Naive thymus-derived CD8-positive, alpha-beta T cell (primary cell): ENCODE measurements at places on chromosomes 2 and 18.

DNA sequence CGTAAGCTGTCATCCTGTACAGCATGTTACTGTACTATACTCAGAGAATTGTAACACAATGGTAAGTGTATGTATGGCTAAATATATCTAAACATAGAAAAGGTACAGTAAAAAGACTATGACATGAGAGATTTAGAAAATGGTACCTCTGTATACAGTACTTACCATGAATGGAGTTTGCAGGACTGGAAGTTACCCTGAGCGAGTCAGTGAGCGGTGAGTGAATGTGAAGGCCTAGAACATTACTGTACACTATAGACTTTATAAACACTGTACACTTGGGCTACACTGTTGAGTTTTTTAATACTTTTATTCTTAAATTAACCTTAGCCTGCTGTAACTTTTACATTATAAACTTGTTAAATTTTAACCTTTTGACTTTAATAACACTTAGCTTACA, 1.5 kb downstream of the DDX18 start:
- DNase-seq = no peak

DNA sequence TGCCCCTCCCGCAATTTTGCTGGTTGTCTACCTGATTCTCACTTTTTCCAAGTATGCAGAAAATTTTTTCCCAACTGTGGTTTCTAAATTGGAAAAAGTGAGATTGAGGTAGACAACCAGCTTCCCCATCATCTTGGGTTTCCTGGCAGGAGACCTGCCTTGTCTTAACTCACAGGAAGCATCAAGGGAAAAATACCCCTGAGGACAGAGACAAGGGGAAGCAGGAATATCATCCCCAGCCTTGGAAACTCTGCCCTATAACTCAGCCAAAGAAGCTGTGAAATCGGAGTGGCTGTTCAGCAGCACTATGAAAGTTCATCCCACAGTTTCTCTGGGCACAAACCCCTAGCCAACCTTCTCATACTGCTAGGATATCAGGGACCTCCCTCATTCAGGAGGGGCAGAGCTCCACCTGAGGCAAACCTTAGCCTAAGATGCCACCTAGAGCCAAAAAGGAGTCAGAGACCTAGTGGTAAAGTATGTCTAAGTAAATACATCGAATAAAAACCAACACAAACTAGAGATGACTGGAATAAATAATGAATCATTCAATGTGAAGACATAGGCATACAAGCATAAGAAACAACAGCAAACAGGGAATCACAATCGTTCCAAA, 68.2 kb downstream of the ZSWIM2 start:
- DNase-seq = no peak

- DNase-seq = no peak
Observed at GRCh38 chr2:227826019-227826521, 12.4 kb downstream of the CCL20 start.

GRCh38 chr18:61062258-61062657, 271.0 kb upstream of the CDH20 start:
- no peak for DNase-seq

DNA sequence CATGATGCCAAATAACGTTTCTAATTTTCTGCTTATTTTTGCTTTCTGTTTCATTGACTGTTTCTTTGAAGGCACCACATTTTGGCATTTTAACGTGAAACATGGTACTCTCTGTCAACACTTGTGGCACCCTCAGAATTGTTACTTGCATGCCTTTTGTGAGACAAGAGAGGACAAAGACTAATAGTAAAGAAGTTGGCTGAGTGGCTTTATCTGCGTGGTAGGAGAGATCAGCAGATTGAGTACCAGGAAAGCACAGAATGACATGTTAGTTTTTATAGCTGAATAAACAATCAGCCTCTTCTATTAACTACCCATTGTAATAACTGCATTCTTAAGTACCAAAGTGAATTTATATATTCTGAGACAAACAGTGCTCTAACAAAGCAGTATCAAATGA, 8.6 kb downstream of the ZNF638 start:
- DNase-seq = no peak

DNA sequence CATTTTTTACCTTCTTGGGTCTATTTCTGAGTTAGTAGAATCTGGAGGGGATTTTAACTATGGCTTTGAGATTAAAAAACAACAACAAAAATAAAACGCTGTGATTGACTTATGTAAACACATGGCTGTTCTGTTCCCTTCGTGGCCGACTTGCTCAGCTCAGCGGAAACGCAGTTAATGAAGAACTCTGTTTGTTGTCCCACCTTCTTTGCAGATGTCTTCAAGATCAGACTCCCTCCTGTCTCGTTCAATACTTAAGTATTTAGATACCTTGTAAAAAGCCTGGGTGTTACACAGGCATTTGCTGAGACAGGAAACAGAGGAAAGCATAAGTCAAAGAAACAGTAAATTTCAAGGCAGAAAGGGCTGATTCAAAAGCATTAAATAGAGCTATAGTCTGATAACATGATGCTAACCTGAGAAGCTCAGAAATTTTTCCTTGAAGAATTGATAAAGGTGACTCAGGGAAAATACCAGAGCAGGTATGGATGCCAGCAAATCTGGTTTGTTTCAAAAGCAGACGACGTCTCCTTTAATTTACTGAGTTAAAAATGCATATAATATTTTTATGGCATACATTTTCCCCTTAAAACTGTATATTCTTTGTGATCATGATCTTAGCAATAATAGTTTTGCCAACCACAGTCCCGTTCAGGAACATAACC, 21.7 kb upstream of the POLI start:
- no peak for DNase-seq

GRCh38 chr2:41127351-41127750, 675.5 kb upstream of the SLC8A1 start:
- no peak for DNase-seq

- no peak for DNase-seq
Observed at GRCh38 chr18:68817584-68817983, 19.7 kb downstream of the CCDC102B start.

DNA sequence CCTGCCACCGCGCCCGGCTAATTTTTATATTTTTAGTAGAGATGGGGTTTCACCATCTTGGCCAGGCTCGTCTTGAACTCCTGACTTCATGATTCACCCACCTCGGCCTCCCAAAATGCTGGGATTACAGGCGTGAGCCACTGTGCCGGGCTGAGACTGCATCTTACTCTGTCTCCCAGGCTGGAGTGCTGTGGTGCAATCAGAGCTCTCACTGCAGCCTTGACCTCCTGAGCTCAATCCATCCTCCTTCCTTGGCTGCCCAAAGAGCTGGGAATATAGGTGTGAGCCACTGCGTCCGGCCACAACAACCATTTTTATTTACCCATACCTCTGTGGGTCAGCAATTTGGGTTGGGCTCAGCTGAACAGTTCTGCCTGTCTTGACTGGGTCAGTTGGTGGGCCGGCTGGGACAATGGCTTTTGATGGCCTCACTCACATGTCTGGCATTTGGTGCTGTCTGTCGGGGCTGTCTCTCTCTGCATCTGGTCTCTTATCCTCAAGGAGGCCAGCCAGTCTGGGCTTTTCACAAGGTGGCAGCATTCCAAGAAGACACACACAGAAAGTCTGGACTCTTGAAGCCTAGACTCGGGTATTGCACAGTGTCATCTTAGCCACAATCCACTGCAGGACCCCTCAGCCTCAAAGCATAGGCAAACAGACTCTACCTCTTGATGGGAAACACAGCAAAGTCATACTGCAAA, 116.8 kb upstream of the GATA6 start:
- no peak for DNase-seq

DNA sequence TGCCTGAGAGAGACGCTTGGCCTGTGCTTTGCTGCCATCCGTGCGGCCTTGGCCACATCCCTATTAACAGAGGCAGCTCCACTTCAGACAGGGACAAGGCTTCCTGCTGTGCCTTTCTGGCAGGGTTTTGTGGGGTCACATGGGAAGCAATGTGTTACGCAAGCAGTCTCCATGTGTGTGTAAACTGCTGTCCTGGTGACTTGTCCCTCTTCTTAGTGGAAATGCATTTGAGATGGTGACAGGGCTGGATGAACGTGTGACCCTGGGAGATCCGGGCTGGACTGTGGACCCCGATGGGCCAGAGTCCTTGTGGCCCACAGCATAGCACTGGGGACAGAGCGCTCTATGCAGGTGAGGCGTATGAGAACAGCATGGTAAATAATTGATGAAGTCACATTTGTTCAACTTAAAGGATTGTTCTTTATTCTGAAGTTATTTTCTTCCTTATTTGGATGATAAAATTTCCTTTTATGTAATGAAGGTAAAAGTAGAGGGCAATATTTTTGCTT, 23.2 kb downstream of the ASB1 start:
- no peak for DNase-seq

DNA sequence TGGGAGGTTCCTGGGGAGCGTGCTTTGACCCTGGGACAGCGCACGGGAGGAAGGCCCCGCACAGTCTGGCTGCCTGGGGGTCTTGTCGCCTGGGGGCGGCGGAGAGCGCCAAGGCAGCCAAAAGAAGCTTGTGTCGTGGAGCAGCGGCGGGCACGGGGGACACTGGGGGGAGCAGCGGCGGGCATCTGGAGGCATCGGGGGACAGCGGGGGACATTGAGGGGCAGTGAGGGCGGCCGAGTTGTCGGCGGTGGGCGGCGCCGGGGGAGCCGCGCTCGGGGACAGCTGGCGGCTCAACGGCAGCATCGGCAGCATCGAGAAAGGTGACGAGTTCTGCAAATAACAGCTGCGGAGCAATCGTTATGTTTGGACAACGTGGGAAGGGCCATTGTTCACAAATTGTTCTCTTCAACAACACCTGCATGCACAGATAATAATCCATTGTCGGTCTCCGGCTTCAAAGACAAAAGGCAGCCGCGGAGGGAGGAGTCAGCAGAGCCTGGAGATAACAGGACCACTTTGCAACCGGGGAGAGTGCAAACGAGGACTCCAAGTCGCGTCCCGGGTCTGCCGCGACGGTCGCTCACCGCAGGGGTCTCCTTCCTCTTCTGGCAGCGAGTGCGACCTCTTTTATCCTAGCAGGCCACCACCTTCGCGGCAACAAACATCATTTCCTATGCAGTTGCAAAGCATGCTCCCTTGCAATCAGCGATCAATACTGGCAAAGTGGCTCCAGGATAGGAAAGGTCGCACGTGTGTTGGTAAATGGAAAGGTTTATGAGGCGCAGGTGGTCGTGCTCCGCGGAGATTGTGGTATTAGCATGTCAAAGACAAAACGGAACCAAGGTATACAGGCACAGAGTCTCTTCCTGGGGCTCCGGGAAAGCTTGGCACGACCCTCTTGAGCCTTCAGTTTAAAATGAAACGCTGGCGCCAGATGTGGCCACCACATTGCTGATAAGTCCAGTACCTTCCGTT, 132.3 kb upstream of the DLX2 start:
- peak; percentile 38 for DNase-seq

- no peak for DNase-seq
Observed at GRCh38 chr2:51224790-51225189, 192.9 kb upstream of the NRXN1 start.
